ENCODE measurements at places on chromosomes 13 and 19.

GRCh38 chr19:37999309-38000213 is 92.6 kb downstream of the SIPA1L3 start:
- DNase-seq: no peak

DNA sequence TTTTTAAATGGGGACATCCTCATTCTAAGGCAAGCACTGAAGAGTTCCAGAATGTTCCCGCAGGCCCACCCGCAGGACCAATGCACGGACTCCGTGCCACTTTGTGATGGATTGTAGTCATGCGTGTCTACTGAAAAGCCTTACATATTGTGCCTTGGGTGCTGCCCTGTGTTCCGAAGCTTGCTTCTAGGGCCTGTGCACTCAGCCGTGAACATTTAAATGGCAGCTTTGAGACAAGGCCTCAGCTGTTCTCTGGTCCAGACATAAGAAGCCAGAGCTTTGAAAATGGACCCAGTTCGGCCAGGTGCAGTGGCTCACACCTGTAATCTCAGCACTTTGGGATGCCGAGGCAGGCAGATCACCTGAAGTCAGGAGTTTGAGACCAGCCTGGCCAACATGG is 75.3 kb upstream of the CACNA1A start:
- no peak for DNase-seq

DNA sequence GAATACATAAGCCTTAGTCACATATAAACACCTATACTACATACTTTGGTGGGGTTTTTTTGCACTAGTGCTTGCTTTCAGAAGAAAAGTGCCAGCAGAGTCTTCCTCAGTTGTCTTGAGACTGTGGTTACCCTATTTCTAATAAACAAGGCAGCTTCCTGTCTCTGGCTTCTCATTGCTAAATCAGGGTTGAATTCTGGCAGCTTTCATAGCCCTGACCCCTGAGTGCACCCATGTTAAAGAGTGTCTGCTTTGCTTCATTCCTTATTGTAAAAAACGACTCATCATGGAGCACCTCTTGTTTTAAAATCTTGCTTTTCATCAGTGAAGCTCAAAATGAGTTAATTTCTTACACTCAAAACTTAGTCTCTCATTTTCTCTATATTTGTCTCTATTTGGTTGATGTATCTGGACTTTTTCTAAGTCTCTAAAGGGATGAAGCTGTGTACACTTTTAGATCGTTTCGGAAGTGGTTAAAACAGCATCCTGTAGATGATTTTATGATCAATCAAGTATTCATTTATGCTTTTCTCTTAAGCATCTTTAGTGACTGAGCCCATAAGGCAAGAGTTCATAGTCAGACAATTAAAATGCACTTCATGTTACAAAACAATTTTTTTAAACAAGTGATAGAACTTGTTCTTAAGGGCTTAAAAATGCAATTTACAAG is 72.1 kb downstream of the KLF12 start:
- DNase-seq: no peak

DNA sequence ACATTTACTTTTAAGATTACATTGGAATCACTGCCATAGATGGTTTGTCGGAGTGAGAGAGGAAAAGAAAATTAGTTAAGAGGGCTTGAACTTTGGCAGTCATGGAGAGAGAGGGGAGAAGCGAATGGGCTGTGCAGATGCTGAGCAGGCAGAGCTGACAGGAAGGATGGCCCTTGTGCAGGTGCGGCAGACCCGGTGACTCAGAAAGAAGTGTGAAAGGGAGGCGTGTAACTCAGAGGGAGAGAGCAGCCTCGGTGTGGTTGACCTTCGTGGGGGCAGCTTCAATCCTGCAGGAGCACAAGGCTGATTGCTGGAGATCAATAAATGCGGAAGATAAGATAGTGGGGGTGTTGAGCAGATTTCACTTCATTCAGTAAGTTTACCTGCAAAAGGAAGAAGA is 76.9 kb downstream of the TNFSF13B start:
- DNase-seq: no peak

DNA sequence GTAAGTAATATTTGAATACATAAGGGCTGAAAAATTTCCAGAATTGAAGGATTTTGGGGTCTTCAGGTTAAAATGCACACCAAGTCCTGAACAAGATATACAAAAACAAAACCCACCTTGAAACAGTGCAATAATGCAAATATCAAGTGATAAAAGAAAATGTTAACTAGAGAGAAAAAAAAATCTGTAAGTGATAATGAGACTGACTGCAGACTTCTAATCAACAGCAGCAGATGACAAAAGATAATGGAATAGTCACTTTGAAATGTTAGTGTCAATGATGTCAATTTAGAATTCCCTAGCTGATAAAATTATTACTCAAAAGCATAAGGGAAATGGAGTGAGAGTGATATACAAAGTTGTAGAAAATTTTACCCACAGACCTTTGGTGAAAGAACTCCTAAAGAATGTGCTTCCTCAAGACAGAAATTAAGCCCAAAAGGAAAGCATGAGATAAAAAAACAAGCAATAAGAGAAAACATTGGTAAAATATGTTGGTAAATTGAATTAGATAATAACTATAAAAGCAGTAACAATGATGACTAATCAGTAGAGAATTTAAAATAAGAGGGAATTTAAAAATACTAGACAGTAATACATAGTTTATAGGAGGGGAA is 12.4 kb upstream of the DGKH start:
- no peak for DNase-seq

GRCh38 chr19:44627631-44628030 is 14.3 kb downstream of the IGSF23 start:
- DNase-seq: no peak
